CD4-positive, alpha-beta T cell treated with Interleukin-17A for 1 hour (primary cell): ENCODE measurements at places on chromosomes 6 and 20.

GRCh38 chr20:61900011-61900944, 165.4 kb downstream of the TAF4 start:
- DNase-seq, result no peak

DNA sequence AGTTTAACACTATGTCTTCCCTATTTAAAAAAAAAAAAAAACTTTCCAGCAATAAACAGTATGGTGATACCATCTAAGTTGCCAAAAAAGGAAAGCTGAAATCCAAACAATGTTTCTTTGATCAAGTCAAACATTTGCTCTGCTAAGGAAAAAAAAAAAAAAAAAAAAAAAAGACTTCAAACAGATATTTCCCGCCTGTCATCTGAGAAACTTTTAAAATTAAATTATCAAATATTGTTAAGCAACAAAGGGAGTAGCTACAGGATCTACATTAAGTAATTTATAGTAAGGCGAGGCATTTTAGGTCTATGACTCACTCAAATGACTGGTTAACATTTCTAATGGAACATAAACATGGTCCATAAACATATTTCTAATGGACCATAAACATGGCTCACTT, 121.2 kb downstream of the DST start:
- DNase-seq, result no peak

DNA sequence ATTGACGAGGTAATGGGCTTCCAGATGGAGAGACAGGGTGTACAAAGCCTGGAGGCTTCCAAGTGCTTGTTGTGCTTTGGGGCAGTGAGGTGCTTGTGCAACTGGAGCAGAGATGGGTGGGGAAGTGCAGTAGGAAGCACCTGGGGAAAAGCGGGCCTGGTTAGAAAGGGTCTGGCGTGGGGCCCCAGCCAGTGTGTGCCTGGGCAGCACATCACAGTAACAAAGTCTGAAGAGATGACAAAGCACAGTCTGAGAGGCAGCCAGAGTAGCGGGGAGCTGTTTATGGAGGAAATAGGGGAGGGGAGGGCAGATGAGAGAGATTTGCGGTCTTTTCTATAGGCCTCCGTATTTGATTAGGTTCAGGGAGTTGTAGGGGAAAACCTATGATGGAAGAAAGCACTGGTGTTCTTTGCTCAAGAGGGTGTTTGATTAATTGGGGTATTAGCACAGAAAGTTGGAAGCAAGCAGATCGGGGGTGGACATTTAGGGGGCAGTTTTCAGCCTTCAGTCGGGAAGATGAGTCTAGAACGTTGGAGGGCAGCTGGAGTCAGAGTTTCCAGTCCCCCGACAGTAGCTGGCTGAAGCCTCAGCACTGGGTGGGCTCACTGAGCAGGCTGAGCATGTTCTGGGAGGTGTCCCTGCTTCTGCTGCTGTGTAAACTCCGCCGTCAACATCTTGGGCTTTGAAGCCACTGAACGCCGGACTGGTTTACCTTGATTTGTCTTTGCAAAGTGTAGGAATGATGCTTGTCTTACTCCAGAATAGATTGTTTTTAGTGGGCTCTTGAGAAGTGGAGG, 15.5 kb upstream of the MROH8 start:
- peak; percentile 18 for DNase-seq

- no peak for DNase-seq
Measured at GRCh38 chr6:139392794-139393193, 18.3 kb upstream of the CITED2 start.

DNA sequence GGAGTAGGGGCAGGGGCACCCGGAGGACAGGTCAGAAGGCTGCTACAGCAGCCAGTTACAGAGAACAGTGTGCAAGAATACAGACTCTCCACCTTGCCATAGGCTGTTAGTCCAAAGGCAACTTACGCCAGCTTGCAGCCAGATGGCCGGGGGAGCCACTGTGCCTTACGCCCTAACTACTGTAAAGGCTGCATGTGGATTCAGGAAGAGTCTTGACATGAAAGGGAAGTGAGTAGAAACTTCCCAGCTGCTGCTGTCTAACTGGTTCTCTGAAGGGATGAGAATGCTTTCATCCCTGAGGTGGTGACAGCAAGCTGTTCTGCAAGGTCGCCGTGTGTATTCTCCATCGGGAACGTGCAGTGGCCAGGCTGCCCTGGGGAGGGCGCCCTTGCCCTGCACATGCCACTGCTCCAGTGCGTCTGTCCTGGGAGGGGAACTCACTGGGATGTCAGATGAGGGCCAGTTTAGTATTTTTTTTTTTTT, 46.1 kb downstream of the LYRM4 start:
- DNase-seq, result no peak
